ENCODE measurements at places on chromosomes 12 and 14.
A peak's percentile ranks its signal among the peaks of the same experiment; 100 is the strongest.

DNA sequence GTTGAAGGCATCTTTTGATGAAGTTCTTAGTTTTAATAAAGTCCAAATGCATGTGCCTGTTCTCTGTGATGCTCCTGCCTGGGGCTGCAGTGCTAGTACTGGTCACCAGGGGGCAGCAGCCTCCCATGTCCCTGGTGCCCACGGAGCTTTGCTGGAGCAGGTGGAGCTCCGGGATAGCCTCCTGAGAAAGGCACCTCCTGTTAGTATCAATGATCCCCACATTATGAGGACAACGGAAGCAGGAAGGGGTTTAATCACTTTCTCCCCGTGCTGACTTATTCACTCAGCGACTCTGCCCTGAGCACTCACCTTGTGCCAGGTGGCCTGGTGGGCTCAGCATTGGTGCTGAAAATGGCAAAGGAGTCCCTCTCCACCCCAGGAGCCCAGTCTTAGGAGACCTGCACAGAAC is 123.0 kb upstream of the PZP start:
- peak; percentile 26 for DNase-seq

GRCh38 chr12:32586390-32586789 is 92.7 kb upstream of the DNM1L start:
- no peak for DNase-seq

DNA sequence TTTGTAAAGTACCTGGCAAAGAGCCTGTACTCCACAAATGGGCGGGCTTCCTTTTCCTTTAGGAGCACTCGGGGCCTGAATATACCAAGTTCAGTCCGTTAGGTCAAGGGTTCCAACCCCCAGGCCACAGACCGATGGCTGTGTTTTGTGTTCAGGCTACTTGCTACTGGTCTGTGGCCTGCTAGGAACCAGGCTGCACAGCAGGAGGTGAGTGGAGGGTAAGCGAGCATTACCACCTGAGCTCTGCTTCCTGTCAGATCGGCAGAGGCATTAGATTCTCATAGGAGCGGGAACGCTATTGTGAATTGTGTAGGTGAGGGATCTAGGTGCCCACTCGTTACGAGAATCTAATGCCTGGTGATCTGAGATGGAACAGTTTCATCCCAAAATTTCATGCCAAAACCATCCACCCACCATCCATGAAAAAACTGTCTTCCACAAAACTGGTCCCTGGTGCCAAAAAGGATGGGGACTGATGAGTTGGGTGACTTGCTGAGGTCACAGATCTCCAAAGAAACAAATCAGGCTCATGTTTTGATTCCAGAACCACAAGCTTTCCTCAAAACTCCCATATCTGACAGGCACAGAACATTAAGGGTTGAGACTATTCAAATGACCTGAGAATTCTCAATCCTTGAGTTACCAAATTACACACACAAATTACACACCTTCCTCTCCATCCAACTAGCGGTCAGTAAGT is 4.2 kb downstream of the CSRP2 start:
- DNase-seq: no peak

DNA sequence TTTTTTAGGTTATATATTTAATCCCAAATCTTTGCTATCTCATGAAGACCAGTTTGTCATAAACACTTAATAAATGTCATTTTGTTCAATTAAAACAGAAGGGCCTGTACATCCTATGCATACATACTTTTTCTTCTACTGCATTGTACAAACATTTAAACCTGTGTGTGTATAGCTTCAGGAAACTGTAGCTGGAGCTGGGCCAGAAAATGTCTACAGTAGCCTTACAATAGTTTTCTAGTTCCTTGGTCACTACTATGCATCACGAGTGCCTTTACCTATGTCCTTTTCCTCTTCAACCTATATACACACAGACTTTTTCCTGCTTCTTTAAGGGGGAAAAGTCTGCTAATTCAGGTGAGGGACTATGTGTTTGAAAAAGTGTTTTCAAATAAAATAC is 302.8 kb downstream of the PAWR start:
- DNase-seq: no peak

- no peak for DNase-seq
Observed at GRCh38 chr12:75587340-75588106, 76.1 kb upstream of the KRR1 start.

DNA sequence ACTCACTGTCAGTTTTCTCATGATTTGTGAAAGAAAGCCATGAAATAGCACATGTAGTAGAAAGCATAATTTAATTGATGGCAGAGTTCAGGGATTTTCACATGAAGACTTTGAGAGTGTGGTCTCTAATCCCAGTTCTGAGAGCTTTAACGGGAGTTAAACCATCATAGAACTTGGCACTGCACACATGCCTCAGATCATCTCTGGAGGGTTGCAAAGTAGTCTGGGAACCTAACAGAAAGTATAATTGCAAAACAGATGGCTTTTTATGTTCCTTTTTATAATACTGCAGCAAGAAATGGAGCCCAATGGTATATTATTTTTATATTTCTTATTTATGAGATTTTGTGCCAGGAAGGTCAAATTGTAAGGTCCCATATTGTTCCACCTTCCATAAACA is 77.9 kb downstream of the BHLHE41 start:
- no peak for DNase-seq

GRCh38 chr14:103624860-103625259 is 4.2 kb upstream of the KLC1 start:
- no peak for DNase-seq

- DNase-seq: no peak
Observed at GRCh38 chr14:106442857-106443256, 916.5 kb downstream of the TMEM121 start.

- no peak for DNase-seq
Observed at GRCh38 chr14:56798447-56799342, 11.6 kb downstream of the OTX2 start.

DNA sequence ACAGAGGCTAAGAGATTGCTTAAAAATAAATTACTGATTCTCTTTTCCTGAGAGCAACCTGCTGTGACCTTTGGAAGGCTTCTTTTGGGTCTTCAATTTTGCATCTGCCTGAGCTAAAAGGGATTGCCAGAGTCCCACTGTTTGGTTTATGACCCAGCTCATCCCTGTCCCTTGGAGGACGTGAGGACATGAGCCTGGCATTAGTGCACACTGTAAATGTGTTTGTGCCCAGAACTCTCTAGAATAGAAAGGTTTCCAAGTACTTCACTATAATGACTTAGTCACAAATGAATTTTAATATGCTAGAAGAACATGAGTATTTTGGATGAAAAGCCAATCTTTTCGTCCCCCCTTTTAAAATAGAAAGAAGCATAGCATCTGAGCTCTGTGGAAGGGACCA is 47.1 kb upstream of the CDKN3 start:
- no peak for DNase-seq

DNA sequence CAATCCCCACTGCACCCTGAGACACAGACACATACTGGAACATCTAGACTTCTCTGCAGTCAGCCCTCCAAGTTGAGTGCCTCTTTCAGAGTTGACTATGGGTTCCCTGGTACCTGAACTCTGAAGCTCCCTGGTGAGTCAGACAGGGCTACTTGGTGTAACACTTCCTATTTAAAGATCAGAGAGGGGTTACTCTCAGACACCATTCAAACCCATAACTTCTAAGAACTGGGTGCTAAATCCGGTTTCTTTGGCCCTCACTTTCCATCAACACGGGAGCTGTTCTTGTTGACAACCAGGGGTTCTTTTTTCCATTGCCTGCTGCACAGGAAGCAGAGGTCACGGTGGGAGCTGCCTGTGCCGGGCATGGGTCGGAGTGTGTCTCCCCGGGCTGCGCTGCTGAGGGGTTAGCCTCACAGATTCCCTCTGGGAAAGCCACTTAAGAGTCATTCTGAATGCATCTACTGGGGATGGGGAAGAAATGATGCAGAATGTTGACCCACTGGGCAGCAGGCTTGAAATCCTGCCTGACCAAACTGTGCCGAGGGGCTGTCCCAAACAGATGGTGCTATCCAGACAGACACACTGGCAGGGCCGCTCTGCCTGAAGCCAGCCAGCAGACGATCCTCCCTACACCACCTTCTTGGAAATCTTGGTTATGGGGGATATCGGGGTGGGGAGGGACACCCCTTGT is 74.1 kb downstream of the PITPNM2 start:
- no peak for DNase-seq

- DNase-seq: no peak
Observed at GRCh38 chr14:33814010-33814409, 136.9 kb downstream of the EGLN3 start.

GRCh38 chr12:49543914-49544815 is 5.3 kb downstream of the KCNH3 start:
- no peak for DNase-seq

DNA sequence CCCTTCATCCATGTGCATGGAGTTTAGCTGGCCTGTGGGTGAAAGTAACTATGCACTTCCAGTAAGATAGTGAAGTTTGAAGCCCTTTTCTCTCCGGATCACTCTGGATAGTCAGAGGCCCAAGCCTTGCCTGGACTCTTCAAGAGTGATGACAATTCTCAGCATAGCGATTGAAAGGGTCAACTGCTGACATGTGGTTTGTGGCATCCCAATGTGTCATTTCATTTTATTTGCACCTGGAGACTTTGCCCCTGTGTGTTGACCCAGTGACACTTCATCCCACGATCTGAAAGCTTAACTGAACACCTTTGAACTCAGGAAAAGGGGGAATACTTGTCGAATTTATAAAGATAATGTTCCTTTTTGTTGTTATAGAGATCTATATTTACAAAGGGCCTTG is 711.9 kb upstream of the TMEM132C start:
- DNase-seq: no peak

DNA sequence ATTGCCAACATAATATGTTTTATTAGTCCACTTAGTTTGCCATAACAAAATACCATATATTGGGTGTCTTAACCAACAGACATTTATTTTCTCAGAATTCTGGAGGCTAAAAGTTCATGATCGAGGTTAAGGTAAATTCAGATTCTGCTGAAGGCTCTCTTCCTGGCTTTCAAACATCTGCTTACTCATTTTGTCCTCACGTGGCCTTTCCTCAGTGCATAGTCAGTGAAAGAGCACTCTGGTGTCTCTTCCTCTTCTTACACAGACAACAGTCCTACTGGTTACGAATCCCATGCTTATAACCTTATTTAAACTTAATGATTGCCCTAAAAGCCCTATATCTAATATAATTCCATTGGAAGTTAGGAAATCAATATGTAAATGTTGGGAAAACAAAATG is 479.7 kb downstream of the FSCB start:
- no peak for DNase-seq
